ENCODE measurements at places on chromosomes 3 and 15.
A peak's percentile ranks its signal among the peaks of the same experiment; 100 is the strongest.

- no peak for DNase-seq
Measured at GRCh38 chr15:49847423-49848281, 226.8 kb downstream of the DTWD1 start.

GRCh38 chr3:111748132-111748531, 110.9 kb upstream of the PHLDB2 start:
- DNase-seq, result no peak

DNA sequence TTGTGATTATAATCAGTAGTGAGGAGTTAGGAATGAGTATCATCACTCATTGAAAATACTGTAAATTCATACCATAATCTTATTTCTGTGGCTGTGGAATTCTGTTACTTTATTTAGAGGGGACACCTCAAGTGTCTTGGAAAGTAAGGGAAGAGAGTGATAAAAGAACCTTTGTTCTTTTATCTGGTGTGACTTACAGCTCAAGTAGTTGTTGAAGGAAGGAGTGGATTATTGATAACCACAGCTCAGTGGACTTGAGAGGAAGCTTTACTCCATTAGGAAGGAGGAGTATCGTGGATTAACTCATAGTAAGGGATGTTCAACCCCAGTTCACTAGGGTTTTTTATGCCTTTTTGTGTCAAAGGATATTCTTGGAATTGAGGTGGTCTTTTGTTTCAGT, 32.2 kb upstream of the FAH start:
- peak; percentile 3 for DNase-seq

DNA sequence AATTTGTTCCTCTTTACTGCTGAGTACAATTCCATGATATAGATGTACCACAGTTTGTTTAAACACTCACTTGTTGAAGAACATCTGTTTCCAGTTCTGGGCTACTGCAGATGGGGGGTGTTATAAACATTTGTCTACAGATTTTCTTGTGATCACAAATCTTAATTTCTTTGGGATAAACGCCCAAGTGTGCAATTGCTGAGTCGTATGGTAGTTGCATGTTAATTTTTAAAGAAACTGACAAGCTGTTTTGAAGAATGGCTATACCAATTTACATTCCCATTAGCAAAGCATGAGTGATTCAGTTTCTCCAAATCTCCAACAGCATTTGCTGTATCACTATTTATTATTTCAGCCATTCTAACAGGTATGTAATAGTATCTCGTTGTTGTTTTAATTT, 242.0 kb upstream of the MRPL3 start:
- DNase-seq, result no peak

GRCh38 chr3:77718311-77718710, 678.4 kb downstream of the ROBO2 start:
- DNase-seq, result no peak

GRCh38 chr3:169295912-169296570, 367.5 kb downstream of the MECOM start:
- no peak for DNase-seq

GRCh38 chr3:129379582-129380358, 48.7 kb downstream of the EFCAB12 start:
- DNase-seq, result no peak

DNA sequence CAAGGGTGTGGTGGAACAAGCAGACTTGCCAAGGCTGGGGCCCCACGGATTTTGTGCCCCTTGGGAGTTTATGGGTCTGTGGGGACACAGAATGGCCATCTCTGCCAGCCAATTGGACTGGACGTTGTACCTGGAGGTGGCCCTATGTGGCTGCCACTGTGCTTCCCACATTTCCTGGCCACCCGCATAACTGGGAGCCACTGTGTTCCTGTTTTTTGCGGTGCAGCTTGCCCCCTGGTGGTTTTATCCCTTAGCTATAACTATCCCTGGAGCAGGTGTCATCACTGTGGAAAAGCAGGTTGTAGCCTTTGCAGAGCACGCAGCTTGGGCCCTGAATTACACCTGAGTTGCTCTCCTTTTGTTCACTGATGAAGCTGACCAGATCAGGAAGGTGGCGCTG, 306.3 kb downstream of the ZPLD1 start:
- DNase-seq, result peak; percentile 7

DNA sequence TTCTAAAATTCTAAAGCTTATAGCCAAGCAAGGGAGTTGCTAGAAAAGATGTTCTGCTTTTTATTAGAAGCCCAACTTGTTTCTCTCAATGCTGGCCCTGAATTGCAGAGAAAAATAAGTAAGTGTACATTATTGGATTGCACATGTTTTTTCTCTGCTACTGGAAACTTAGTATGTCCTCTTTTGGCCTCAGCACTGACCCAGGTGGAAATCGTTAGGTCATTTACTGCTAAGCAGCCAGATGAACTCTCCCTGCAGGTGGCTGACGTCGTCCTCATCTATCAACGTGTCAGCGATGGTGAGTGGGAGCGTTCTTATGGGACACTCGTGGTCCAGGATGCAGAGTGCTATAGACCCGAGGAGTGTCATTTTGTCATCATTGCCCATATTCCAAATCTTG, 69.8 kb downstream of the DHX36 start:
- DNase-seq, result no peak
